Hepatocyte (in vitro differentiated cells): ENCODE measurements at places on chromosomes 3 and 15. TPM values are rescaled to one million over a fixed set of nuclear protein-coding genes. Genes with fewer than 3 reads are reported as not detected.

C3orf20 gene
- 0.07 TPM in 1 of 2 replicates, not detected in the other for total RNA-seq

DNA sequence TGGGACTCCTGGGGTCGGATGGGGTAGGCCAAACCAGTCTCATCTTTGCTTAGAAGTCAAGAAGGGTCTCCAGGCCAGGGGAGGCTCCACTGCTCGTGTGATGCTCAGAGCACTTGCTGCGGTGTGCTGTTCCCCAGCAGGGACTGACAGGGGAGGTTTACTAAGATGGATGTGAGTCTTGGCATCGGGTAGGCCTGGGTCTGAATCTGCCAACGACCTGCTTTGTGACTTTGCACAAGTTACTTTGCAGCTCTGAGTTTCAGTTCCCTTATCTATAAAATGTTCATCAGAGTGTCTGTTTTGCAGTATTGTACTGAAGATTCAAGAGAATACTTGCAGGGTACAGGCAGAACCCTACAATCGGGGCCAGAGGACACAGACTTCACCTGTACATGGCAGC, 17.3 kb upstream of the CDCP1 start:
- H3K27ac ChIP-seq, result no peak overlapping the region
- no peak for DNase-seq
- H3K36me3 ChIP-seq, result no peaks in the 10 kb centered on the region
- H3K27me3 ChIP-seq, result no peaks in the 10 kb centered on the region
- H3K4me3 ChIP-seq, result no peak overlapping the region

DNA sequence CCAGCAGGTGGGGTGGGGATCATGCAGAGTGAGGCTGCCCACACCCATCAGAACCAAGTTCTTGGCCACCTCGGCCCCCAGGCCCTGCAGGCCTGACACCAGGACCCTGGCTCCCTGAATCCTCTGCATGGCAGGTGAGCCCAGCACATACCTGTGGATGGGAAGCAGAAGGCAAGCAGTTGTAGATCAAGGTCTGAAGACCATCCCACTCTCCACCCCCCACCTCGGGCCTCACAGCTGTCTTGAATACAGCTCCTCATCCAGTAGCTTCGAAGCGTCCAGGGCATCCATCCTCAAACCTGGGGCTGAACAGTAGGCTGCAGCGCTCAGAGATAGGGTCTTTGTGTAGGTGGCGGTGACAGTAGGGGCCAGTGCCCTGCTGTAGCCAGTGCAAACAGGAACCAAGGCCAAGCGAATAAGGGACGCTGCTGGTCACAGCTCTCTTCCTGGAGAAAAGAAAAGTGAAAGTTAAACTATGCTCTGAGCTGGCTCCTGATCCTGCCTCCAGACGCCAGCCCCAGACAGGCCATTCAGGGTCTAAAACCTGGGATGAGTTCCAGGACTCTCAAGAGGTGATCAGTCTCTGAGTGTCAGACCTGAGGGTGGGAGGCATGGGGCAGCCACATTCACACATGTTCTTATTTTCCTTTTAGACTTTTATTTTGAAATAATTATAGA, at the start of gene UBA7:
TSS of gene UBA7 (minus strand) at position 457 of the 678 bp plus-strand sequence. CDS start at position 291, 166 bp downstream.
- peak; percentile 55 for DNase-seq
- H3K27ac ChIP-seq, result peak within 1 kb of the TSS; percentile 82
- peaks cover 13% of the 10 kb centered on the region for H3K4me1 ChIP-seq
- no peaks in the 10 kb centered on the region for H3K27me3 ChIP-seq

DNA sequence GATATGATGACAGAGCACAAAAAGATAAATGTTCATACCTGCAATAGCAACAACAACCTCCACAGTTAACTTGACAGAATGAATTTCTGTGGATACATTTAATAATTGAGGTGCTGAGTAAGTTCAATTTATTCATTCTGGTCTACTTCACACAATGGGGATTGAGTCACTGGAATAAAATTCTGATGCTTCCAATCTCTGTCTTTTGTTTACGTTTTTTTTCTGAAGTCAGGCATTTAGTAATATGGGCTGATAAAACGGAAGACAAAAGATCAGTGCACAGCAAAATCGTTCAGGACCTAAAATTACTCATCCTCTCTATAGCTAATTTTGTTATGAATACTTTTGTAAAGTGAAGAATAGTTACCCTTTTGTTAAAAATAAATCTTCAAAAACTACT, 565.9 kb upstream of the CCDC54 start:
- no peak overlapping the region for H3K27ac ChIP-seq
- no peaks in the 10 kb centered on the region for H3K27me3 ChIP-seq
- H3K36me3 ChIP-seq, result no peaks in the 10 kb centered on the region
- H3K4me3 ChIP-seq, result no peak overlapping the region

- no peak for DNase-seq
- no peak overlapping the region for H3K4me3 ChIP-seq
- no peaks in the 10 kb centered on the region for H3K4me1 ChIP-seq
These were observed 1389.3 kb upstream of the ALCAM start for GRCh38 chr3:103977417-103977816.

GOLGA8T gene
- total RNA-seq, result not detected in 2 replicates

- no peak overlapping the region for H3K27ac ChIP-seq
- DNase-seq, result no peak
- H3K36me3 ChIP-seq, result no peaks in the 10 kb centered on the region
- H3K4me3 ChIP-seq, result no peak overlapping the region
- H3K27me3 ChIP-seq, result no peaks in the 10 kb centered on the region
- peaks cover 19% of the 10 kb centered on the region for H3K4me1 ChIP-seq
These were observed 249.0 kb downstream of the NFKBIZ start for GRCh38 chr3:102098130-102098885.

- H3K27ac ChIP-seq, result no peak overlapping the region
- no peaks in the 10 kb centered on the region for H3K36me3 ChIP-seq
- no peaks in the 10 kb centered on the region for H3K27me3 ChIP-seq
- H3K4me3 ChIP-seq, result no peak overlapping the region
- no peak for DNase-seq
These were observed 279.4 kb downstream of the RSL24D1 start for GRCh38 chr15:54917312-54917711.

DNA sequence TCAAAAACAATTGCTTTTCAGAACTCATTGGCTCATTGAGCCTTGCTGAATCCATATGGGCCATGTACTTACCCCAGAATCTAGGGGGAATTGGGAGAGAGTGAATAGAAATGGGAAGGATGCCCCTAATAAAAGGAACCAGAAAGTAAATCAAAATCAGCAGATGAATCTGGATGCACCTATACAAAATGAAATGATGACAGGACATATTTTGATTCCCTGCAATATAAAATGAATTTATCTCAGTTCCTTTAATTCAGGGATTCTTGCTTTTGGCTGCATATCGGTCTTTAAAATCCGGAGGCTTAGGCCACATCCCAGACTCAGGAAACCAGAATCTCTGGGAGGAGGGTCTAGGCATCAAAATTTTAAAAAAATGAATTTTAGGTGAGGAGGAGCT, 107.7 kb upstream of the NEO1 start:
- no peak for DNase-seq
- H3K4me3 ChIP-seq, result no peak overlapping the region
- no peaks in the 10 kb centered on the region for H3K4me1 ChIP-seq
- H3K36me3 ChIP-seq, result no peaks in the 10 kb centered on the region

DNA sequence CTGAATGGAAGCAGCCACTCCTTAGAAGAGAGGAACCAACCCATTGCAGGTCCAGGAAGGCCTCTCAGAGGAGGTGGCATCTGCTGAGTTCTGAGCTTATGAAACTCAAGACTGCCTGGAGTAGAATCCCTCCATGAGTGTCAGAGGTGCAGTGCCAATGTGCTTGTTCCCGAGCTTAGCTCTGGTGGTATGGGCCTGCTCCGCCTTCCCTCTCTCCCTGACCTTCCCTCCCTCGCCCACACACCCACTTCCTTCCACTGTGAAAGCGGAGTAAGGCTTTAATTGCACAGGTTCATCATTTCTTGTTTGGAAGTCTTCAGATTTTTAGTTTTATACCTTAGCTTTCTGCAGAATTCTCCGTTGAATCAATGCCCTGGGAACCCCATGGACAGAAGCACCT, 208.0 kb upstream of the BHLHE40 start:
- no peaks in the 10 kb centered on the region for H3K36me3 ChIP-seq
- DNase-seq, result no peak

DNA sequence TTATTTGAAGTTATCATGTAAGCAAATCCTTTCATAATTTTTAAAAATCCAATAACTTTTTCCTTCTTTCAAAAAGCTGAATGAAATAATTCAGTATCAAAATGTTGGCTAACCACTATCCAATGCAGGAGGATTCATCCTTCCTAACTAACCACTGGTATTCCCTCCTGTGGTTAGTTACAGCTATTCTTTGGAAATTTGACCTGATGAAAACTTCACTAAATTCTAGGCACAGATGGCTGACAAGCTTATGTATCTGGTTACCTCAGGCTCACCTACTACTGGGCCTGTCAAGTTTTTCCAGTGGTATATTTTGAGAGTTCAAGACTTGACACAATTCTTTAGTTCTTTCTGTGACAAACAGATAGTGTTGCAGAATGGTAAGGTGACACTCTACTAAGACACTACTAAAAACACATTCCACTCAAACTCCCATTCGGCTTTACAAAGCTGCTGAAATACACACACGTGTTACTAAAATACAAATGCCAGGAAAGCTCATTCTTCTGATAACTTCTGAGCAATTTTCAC, 15.8 kb downstream of the NPTN start:
- peaks cover 21% of the 10 kb centered on the region for H3K4me1 ChIP-seq
- no peak overlapping the region for H3K4me3 ChIP-seq
- no peaks in the 10 kb centered on the region for H3K27me3 ChIP-seq
- H3K36me3 ChIP-seq, result no peaks in the 10 kb centered on the region
- DNase-seq, result no peak

DNA sequence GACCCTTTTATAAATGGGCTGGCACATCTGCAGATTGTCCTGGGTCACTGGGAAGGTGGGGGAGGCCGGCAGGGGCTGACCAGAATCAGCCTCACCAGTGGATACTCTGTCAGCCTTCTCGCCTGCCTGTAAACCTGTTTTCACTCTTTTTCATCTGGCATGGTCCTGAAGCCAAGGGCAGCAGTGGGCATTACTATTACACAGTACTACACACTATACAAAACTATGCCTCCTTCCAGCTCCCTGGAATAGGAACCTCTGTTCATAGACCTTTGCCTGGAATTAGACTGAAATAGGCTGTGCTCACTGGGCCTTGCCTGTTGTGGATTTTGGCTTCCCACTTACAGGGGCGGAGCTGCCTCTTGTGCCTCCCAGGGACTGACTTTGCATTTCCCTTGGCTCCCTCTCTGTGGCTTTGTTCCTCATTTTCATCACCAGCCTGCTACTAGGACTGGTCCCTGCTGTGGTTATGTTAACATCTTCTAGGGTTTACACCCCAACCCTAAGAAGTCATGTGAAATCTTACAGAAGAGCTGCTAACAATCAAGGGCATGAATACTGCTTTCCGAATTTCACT, 120.7 kb downstream of the FNDC3B start:
- no peak overlapping the region for H3K27ac ChIP-seq
- peaks cover 14% of the 10 kb centered on the region for H3K4me1 ChIP-seq
- no peak for DNase-seq
- H3K27me3 ChIP-seq, result no peaks in the 10 kb centered on the region

- no peak overlapping the region for H3K4me3 ChIP-seq
- no peak overlapping the region for H3K27ac ChIP-seq
- H3K36me3 ChIP-seq, result no peaks in the 10 kb centered on the region
- peaks cover 6% of the 10 kb centered on the region for H3K27me3 ChIP-seq
- DNase-seq, result peak; percentile 59
- peaks cover 26% of the 10 kb centered on the region for H3K4me1 ChIP-seq
These were observed 12.0 kb downstream of the PTH1R start for GRCh38 chr3:46889381-46890110.

- DNase-seq, result no peak
- H3K27me3 ChIP-seq, result no peaks in the 10 kb centered on the region
- H3K27ac ChIP-seq, result no peak overlapping the region
- H3K36me3 ChIP-seq, result no peaks in the 10 kb centered on the region
These were observed 160.6 kb upstream of the WNT5A start for GRCh38 chr3:55647670-55648069.

DNA sequence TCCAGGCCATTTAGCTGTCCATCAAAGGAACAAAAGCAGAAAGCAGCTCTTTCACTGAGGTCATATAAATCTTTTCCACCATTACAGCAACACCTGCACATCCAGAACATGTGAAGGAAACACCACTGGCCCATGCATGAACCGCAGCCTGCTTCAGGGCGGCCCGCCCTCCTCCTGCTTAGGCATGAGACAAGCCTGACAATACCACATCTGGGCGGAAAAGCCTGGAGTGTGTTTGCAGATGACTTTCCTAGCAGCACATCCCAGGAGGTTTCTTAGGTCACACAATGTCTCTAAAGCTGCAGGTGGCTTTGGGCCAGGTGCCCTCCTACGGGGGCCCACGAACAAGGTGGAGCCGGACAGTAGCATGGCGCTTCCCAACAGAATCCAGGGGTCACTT, 19.6 kb downstream of the CYFIP1 start:
- H3K4me1 ChIP-seq, result peaks cover 7% of the 10 kb centered on the region
- no peak overlapping the region for H3K27ac ChIP-seq
- no peaks in the 10 kb centered on the region for H3K36me3 ChIP-seq

DNA sequence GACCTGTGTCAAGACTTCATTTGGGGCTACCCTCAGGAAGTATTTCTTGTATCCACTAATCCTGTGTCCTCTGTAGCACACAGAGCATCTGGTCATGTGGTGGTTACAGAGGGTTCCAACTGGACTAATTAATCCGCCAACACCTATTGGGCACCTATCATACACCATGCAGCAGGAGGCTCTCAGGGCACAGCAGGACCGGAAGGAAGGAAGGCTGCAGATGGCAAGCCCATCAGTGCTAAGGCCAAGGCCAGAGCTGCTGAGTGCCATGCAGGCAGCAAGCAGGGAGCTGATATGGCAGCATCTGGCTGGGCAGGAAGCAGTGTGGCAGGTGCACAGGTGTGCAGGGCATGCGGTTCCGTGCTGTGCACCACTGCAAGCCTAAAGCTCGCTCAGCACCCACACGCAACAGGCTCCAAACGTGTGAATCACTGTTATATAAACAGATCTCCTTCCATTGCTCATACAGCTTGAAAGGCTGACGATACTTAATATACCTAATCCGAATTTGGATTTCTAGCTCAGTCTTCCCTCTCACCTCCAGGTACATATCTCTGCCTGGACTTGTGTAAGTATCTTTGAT, 64.4 kb upstream of the SNRPA1 start:
- H3K4me1 ChIP-seq, result peaks cover 4% of the 10 kb centered on the region
- no peak overlapping the region for H3K4me3 ChIP-seq
- no peaks in the 10 kb centered on the region for H3K27me3 ChIP-seq
- H3K36me3 ChIP-seq, result no peaks in the 10 kb centered on the region
- DNase-seq, result no peak
- no peak overlapping the region for H3K27ac ChIP-seq

DNA sequence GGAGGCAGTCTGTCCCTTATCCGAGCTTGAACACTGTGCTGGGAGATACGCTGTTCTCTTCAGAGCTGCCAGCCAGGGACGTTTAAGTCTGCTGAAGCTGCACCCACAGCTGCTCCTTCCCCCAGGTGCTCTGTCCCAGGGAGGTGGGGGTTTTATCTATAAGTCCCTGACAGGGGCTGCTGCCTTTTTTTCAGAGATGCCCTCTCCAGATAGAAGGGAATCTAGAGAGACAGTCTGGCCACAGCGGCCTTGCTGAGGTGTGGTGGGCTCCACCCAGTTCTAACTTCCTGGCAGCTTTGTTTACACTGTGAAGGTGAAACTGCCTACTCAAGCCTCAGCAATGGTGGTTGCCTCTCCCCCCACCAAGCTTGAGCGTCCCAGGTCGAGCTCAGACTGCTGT, 319.9 kb upstream of the GRM7 start:
- H3K27me3 ChIP-seq, result no peaks in the 10 kb centered on the region
- no peak overlapping the region for H3K4me3 ChIP-seq
- H3K36me3 ChIP-seq, result no peaks in the 10 kb centered on the region
- H3K4me1 ChIP-seq, result no peaks in the 10 kb centered on the region
